ENCODE measurements at places on chromosomes 1 and 21.

GRCh38 chr1:19091196-19091953 lies 118.7 kb downstream of the UBR4 start:
- DNase-seq: no peak

DNA sequence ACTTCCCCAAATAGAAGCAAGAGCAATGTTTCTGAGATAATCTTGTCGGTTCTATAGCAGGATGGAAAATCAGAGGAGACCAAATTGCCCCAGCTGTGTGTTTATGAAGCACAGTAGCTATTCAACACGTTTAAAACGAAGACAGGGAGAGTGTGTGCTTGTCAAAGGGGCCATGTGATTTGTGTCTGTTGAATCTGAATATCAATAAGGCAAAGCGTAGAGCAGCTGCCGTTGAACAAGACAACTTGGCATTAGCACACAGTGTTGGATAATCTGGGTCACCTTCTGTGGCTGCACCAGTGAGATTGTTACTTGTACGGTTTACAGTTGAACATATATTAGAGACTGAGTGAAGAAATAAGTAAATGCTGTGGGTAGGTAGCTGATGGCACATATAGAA lies 1.0 kb downstream of the CRB1 start:
- no peak for DNase-seq

GRCh38 chr1:91282695-91283420 lies 121.8 kb downstream of the HFM1 start:
- peak; percentile 69 for DNase-seq

GRCh38 chr1:69845655-69846054 lies 277.9 kb downstream of the LRRC7 start:
- no peak for DNase-seq

DNA sequence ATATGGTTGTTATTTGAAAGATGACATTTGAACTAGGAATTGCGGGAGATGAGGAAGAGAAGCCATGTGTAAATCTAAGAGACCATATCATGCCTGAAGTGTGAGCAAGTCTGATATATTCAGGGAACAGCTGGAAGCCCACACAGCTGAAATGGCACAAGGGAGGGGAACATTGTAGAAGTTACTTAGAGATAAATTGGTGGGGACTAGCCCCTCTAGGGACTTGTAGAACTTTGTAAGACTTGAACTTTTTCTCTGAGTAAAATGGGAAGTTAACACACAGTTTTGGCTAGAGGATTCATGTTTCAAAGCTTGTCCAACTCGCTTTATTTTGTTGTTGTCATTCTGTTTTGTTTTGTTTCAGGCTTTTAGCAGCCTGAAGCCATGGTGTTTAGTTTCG lies 216.4 kb downstream of the FMN2 start:
- no peak for DNase-seq

- DNase-seq: no peak
These were observed 228.7 kb downstream of the BARHL2 start for GRCh38 chr1:90488451-90488850.

DNA sequence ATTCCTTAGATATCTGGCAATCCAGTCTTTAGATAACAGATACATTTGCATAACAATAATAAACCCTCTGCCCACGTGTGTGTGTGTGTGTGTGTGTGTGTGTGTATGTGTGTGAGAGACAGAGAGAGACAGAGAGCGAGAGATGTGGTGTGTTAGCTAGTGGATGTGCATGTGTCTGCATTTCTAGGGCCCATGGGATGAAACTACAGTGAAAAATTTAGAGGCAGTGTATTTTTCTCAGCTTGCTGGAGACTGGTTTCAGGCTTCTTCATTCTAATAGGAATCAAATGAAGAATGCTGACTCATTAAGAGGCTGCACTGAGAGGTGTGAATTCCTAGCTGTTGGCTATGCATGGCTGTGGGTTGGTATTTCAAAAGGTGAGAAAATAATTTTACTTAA lies 303.2 kb downstream of the LMX1A start:
- DNase-seq: no peak

- DNase-seq: no peak
These were observed 77.7 kb downstream of the GRIK3 start for GRCh38 chr1:36956570-36956969.

DNA sequence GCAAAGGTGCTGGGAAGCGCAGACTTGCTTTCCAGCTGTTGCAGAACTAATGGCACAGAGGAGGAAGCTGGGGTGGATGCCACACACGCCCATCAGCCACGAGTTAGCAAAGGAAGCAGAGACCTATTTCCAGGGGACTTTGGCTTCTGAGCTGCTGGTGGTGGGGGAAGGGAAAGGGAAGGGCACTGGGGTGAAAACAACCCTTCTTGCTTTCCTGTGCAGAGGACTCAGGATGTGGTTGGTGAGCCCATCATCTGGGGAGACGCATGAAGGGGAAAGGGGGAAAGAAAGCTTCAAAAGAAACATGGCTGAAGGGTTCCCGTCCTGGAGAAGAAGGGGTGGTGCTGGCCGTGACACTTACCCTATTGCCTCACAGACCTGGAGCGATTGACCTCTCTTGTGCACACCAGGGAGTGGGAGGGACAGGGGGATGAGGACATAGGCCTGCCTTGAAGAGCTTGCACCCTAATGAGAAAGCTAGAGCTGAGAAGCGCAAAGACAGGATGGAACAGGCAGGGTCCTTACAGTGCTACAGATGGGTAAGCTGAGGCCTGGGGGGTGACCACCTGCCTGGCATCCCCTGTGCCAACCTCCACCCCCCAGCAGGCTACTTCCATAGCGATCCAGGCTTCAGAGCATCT lies 140.8 kb upstream of the RAB4A start:
- no peak for DNase-seq

DNA sequence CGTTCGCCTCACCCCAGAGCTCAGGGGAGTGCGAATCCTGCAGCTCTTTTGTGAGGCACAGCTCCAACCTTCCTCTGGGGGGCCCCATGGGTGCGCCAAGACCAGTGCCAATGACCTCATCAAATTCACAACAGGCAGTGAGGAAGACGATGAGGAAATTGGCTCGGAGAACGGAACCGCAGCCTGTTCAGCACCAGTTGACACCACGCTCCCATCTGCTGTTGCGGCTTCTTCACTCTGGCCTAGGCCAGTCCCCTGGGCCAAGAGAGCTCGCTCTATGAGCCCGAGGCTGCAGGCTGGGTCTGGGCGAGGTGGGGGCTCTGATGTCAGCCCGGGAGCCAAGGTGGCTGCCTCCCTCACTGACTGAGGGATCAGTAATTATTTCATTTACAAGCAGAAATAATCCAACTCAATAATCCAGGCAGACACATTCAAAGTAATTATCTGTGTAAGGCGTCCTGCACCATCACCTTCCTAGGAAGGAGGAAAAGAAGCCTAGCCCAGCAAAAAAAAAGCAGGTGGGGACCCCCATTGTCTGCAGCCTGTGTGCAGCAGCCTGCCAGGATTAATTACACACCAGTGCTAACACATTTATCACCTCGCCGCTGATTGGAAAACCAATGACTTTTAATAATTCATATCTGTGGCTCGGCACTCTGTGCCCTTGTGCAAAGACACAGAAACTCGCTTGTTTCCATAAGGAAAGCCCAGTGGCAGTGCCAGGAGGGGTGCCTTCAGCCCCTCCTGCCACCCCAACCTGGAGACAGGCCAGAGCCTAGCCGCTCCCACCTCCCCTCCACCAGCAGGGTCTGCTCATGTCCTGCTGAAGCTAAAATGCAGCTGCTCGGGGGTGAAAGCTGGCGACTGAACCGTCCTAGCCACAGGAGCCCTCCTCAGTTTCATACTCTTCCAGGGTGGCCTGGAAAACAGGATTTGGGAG lies 1.9 kb downstream of the PLEKHA6 start:
- DNase-seq: no peak

GRCh38 chr1:198496216-198497143 lies 44.0 kb downstream of the ATP6V1G3 start:
- no peak for DNase-seq

DNA sequence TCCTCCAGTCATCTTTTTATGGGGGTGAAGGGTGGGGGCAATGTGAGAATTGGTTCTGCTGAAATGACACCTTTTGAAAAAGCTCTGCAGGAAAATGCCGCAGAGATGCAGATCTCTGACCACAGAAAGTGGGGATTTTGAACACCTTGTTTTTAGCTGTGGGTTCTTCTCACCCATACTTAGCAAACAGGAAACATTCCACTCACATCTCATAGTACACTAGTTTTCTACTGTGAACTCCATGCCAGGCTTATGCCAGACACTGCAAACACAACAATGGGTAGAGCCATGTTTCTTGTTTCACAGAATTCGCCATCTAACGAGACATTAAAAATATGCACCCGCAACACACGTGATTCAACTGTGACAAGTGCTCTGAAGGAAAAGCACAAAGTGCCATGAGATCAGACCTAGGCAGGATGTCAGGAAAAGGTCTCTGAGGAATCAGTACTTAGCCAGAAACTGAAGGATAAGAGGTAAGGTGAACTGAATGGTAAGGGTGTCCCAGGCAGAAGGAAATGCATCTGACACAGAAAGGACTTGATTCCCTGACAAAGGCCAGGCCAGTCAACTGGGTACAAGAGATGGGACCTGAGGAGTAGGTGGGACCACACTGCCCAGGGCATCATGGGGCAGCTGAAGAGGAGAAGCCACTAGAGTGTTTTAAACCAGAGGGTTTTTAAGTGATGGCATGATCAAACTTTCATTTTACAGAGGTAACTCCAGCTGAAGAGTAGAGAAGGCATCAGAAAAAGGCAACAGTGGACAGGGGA lies 83.8 kb upstream of the JAK1 start:
- no peak for DNase-seq

GRCh38 chr1:107946794-107947193 lies 18.2 kb downstream of the VAV3 start:
- DNase-seq: no peak

DNA sequence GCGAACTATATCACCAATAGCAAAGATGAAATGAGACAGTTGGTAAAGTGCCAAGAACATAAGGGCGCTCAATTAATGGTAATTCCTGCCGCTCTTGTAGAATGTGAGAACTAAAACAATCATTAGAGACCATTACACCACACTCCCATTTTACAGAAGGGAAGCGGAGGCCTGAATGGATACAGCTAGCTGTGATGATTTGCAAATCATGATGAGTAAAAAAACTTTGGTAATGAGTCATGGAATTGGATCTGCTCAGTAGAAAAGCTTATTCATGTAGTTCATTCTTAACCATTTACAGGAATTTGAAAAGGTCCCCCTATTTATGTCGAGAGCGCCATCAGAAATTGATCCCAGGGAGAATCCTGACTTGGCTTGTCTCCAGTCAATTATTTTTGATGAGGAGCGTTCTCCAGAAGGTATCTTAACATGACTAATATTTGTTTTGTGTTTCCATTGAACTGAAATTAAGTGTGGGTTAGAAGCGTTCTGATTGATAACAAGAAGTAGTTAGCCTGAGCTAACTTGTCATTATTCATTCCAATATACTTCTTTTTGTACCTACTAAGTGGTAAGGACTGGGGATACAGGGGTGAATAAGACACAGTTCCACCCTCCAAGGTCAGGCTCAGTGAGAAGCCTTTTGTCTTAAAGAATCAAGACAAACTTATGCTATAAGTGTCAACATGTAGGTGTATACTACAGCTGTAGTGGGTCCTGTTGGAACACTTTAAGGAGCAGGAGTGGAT lies 812 bp downstream of the TTC4 start:
- DNase-seq: no peak

DNA sequence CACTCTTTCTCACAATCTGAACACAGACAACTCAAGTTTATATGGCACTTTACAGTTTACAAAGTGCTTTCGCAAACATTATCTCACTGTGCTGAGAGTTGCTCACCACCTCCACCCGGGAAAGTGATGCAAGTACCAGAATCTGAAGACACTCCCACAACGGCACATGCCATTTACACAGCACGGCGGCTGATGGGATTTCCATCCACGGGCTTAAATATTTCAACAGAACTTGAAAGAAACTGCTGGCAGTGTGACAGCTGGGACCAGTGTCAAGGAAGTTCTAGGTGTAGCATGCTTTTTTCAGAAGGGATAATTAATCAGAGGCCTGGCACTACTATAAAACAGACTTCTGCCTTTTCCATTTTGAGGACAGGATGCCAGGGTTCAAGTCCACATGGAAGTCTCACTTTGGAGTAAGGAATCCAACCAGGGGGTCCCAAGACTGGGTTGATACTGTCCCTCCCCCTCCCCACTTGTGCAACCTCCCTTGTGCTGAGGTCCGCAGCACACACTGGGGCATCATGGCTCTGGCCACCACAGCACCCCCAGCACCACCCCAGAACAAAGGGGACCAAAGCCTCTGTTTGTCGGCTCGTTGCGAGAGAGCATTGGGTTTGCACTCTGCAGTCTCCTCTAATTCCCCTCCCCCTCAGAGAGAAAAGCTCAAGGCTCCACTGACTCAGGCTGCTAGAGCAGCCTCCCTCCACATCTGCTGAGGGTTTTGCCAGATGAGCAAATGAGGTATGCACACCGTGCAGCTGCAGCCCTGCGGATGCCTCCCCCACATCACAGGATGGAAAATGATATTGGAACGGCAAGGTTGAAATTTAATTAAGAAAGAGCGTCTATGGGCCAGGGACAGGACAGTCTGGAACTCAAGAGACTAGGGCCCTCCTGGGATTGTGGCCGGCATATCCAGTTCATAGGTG lies 154.9 kb downstream of the TGFBR3 start:
- no peak for DNase-seq

DNA sequence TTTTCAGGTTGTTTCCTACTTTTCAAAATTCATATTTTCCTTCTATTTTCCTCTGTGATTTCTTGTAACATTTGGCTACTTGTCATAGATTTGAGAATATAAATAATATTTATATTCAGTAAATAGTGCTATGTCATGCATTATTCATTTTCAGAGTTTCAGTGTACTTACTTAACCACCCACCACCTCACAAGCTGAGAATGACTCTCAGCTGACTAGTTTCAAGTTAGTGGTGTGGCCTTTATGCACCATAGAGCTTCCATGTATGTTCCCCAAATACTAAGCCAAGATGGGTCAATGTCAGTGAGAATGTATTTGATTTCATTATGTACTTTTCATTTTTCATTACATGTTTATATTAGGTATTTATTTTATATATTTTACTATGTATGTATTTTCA lies 56.9 kb upstream of the RGS1 start:
- DNase-seq: no peak

DNA sequence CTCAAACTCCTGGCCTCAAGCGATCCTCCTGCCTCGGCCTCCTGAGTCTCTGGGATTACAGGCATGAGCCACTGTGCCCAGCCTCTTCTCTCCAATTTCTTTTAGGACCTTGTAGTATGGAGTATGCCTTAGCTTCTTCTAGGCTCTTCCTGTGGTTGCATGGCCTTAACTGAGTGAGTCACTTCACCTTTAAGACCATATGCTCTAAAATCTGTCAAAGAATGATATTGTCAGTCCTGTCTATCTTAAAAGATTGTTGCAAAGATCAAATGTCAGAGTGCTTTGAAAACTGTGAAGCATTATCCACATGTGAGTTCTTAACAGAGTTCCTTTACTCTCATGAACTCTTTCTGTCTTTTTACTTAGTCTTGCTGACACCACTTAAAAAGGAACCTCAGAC lies 37.2 kb downstream of the ATP2B4 start:
- no peak for DNase-seq

- no peak for DNase-seq
These were observed 11.2 kb upstream of the RCAN1 start for GRCh38 chr21:34626131-34626530.

Measured in left kidney (tissue), 8 donors.